ENCODE measurements at places on chromosomes 5 and 9.

DNA sequence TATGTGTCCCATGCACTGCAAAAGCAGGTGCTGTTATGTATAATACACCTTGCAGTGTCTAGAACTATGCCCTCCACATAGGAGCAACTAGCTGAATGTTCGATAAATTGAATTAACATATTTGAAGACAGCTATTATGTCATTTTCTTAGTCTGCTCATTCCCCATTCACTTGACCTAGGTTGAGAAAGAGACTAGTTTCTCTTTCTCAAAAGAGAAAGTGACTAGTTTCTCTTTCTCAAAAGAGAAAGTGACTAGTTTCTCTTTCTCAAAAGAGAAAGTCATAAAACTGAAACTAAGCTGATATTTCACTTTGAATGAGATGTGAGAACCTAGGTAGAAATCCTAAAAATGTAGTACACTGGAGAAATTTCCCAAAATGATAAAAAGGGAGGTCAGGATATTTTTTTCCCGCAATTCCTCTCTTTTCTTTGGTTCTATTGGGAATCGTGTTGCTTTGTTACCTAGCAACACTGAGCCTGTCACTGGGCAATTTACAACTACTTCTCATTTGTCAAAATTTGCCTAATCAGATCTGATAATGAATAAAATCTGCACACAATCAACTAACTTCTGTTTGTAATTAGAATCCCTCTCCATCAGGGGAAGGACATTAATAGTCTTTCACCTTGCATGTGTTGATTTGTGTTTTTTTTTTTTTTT is 132.0 kb upstream of the GRIA1 start:
- no peak for DNase-seq

DNA sequence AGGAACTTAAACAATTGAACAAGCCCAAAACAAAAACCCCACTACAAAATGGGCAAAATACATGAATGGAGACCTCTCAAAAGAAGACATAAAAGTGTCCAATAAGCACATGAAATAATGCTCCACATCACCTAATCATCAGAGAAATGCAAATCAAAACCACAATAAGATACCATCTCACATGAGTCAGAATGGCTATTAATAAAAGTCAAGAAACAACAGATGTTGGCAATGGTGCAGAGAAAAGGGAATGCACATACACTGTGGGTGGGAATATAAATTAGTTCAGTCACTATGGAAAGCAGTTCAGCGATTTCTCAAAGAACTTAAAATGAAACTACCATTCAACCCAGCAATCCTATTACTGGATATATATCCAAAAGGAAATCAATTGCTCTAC is 337.4 kb upstream of the GRIA1 start:
- DNase-seq: no peak

DNA sequence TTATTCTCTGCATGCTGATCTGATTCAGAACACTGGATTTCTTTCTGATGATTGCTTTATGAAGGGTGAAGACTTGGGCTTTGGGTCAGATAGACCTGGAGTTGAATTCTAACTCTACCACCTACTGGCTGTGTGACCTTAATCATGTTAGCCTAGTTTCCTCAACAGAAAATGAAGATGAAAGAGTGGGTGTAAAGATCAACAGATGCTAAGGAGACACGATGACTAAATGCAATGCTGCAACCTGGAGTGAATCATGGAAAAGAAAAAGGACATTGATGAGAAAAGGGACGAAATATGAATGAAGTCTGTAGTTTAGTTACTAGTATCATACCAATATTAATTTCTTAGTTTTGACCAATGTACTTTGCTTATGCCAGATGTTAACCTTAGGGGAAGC is 27.8 kb upstream of the DENND1A start:
- DNase-seq: no peak

DNA sequence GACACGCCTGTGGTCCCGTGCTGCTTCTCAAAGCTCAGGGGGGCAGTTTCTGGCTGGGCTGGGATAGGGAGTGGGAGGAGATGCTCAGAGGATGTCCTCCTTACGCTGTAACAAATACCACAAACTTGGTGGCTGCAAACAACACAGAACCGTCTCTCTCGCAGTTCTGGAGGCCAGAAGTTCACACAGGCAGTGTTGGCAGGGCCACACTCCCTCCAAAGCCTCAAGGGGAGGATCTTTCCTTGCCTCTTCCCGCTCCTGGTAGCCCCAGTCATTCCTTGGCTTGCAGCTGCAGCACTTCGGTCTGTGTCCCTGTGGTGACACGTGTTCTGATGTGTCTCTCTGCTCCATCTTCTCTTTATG is 10.4 kb upstream of the ORM1 start:
- no peak for DNase-seq

DNA sequence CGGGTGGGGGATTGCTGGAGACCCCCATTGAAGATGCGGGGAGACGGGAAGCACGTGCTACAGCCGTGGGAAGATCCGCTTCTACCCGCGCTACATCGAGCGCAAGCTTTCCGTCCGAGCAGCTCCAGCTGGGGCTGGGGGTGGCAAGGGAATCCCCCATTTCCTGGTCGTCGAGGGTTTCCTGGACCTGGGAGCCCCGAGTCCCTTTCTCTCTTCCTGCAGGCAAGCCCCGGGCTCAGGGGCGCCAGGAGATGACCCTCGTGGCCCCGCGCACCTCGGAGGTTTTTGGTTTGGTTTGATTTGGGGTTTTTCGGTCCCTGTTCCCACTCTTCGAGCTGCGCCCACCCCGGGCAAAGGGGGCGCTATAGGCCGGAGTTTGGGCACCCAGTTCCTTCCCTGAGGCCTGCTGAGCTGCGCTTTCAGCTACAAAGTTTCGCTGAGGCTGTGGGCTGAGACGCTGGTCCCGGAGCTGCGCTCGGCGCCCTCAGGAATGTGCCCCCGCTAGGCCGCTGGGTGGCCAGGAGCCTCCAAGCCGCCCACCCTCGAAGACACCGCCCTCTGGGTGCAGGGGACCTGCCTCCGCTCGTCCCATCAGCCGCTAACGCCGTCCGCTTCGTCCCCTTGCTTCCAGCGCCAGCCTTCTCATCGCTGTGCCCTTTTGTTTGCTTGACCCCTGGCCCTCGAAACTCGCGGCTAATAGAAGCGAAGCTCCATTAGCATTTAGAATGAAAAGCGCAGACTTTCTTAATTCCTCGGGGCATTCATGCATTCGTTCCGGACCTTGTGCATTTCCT is 2.9 kb downstream of the NR4A3 start:
- DNase-seq: no peak
